ENCODE measurements at places on chromosomes 2 and 18.

DNA sequence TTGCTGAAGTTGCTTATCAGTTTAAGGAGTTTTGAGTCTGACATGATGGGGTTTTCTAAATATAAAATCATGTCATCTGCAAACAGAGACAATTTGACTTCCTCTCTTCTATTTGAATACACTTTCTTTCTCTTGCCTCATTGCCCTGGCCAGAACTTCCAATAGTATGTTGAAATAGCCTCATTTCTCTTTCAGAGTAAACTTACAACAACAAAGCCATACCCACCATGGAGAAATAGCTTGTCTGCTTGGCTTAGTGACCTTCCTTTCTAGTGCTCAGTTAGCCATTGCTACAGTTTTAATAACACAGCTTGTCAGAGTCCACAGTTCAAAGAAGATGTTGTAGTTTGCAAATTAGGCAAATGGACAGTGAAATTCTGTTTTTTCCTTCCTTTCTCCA is 228.0 kb downstream of the ETAA1 start:
- no peak for DNase-seq

- DNase-seq, result no peak
These were observed 12.2 kb upstream of the ARL5A start for GRCh38 chr2:151840216-151841046.

GRCh38 chr2:6418291-6418690 is 447.4 kb downstream of the CMPK2 start:
- DNase-seq, result no peak

DNA sequence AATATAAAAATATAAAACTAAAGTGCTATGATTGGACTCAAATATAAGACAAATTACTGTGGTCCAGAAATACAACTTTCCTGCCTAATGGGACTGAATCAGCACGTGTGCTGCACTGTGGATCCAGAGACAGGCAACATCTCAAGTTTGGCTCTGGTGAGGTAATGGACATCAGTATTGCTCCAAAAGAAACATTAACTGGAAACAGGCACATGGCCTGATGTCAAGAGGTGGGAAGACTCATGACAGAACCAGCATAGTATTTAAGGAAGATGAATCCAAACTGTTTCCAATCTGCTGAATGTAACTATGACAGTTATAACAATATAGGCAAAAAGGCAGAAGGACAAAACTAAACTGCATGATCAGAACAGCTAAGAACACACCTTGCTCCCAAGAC is 354.6 kb downstream of the FSIP2 start:
- DNase-seq, result no peak

DNA sequence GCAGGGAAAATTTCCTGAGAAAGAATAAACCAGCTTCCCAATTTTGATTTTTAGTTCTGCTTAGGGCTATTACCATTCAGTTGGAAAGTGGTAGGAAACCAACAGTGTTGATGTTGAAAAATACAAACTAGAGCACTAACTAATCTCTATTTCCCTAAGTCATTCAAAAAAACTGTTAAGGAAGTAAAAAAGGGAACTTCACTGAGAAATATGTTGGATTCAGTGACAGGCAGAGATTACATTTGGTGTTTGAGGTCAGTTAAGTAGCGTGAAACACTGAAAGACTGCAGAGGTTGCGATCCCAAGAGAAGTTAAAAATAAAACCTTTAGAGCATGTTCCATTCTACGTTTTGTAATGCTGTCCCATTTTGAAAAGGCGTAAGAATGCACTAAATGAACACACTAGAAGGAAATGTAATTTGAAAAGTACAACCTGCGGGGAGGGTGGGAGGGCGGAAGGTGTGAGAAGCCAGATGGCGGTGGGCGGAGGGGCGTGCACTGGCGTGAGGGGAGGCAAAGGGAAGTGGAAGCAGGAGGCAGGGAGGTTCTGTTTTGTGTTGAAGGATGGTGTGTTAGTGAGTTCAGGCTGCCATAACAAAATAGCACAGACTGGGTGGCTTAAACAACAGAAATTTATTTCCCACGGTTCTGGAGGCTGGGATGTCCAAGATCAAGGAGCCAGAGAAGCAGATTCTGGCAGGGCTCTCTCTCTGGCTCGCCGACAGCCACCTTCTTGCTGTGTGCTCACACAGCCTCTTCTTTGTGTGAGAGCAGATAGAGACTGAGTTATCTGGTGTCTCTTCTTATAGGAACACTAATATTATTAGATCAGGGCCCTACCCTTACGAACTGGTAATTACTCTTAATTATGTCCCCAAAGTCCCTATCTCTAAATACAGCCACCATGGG is 94.3 kb upstream of the KCTD1 start:
- no peak for DNase-seq

DNA sequence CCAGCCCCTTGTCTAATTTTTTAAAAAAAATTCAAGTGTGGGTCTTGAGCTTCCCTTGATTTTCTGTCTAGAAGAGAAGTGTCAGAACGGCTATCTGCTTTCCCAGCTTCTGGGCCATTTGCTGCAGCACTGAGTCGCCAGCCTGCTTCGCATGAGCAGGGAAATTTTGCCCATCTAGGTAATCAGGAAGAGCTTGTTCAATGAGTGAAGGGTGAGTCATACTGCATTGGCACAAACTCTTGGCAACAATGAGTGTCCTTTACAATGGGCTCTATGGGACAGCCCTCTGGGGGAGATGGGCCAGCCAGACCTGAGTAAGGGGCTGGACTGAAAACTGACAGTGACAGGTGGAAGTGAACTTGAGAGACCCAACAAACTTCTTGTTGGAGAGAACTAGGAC is 2.4 kb upstream of the RNF144A start:
- no peak for DNase-seq

DNA sequence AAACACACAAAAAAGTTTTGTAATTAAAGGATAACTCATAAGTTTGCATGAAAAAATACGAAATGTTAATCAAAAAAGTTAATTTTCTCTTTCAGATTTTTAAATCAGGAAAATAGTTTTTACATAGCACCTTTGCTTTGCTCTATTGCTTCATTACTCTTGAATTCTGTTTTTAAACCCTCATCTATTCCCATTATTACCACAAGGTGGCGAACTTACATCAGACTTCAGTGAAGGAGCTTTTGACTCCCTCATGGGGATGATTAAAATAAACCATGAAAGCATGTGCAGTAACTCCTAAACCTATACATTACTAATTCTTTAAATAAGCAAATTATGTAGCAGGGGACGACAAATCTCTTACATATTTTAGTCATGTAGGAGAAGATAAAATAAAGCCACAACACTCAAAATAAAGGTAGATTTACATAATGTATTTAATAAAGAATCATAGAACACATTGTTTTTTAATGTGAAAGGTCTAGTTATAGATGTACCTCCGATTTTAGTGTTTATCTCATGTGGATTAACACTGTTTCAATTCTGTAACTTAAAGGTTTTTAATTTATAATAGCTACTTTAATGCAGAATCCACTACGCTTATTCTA is 105.2 kb downstream of the NETO1 start:
- DNase-seq, result no peak

DNA sequence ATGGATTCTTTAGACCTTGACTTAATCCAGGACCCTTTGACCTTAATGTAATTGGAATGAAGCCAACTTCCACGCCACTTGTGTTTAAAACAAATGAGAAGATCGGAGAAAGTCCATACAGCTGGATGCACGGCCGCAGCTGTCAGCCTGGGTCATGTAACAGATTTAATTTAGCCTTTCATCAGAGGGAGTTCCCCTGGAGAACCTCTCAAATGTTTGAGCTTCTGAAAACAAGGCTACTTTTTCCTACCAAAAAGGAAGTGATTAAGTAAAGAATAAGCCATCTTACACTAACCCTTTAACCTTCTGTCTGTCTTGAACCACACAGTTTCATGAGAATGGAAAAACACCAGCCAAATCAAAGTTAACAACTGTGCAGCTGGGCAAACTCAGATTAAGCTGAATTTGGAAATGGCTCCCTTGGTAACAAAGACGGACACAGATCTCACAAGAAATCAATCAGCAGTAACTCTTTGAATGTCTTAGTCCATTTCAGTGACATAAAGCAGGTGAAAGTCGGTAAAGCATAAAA is 103.6 kb downstream of the DOCK10 start:
- DNase-seq, result no peak

GRCh38 chr2:177403838-177404237 is 11.3 kb downstream of the AGPS start:
- no peak for DNase-seq

GRCh38 chr18:77248873-77249568 is 627 bp upstream of the GALR1 start:
- DNase-seq, result no peak

DNA sequence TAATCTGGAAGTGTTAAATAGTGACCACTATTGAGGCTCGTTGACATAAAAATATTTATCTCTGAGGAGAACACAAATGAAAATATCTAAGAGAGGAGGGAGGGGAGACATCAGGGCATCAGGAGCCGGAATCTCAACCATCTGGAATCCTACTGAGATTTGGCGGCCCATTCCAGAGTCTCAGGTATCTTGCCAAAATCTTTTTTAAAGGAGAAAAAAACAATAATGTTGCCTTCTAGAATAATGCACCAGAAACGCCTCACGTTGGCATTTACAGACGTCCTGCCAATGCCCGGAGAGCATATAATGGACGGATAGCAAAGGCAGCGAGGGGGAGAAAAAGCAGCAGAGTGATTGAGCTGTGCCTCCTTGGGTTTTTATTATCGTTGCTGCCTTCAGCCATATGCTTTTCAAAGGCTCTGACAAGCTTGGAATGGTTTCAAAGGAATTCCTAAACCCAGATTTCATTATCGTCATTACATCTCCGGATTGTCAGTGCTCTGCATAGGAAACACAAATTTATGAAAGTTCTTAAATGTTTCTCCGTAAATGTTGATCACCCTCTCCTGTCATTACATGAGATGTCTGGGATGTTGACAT is 30.9 kb upstream of the EGR4 start:
- DNase-seq, result no peak

DNA sequence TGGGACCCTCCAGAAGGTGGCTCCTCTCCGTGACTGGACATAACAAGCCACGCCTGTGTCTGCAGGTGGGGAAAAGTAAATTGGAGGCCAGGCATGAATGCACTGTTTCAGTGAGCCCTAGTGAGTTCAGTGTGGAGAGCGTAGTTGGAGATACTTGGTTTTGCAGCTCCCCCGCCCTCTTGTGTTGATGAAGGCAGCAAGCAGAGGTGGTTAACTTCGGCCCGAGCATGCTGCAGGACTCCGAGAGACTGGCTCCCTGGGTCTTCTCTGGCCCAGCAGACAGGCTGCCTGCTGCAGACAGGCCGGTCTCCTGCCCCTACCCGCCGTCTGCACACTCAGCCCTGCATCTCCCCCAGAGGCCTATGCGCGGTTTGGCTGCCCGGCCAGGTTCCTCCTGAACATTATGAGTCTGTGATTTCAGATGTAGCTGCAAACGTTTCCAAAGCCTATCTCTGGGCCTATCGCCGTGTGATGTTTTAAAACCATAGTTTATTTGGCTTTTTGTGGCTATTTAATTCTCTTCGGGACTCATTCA is 102.4 kb downstream of the LDLRAD4 start:
- no peak for DNase-seq

GRCh38 chr2:36809069-36809445 is 112.5 kb downstream of the VIT start:
- no peak for DNase-seq

GRCh38 chr2:62293490-62294271 is 97.8 kb downstream of the B3GNT2 start:
- DNase-seq, result no peak

- no peak for DNase-seq
These were observed 36.2 kb upstream of the RHOB start for GRCh38 chr2:20410556-20411277.
